ENCODE measurements at places on chromosomes 6 and 20.

- H3K4me3 ChIP-seq: peak within 1 kb of the TSS; percentile 81
- no peaks in the 10 kb centered on the region for H3K36me3 ChIP-seq
- peaks cover 27% of the 10 kb centered on the region for H3K4me1 ChIP-seq
Observed at GRCh38 chr20:50794846-50795634, at the start of gene BCAS4. Gene BCAS4 (plus strand): TSS chr20:50795061. CDS start chr20:50795084, 23 bp downstream.

DNA sequence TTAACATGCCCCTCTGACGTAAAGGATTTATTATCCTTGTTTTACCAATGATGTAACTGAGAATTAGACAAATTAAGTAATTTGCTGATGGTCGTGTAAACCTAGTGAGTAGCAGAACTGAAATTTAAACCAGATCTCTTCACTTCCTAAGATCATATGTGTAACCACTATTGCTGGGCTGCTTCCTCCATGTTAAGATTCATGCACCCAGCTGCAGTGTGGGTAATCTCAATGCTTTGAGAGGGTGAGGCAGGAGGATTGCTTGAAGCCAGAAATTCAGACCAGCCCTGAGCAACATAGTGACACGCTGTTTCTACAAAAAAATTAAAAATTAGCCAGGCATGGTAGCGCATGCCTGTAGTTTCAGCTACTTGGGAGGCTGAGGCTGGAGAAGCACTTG is 97.9 kb downstream of the L3MBTL3 start:
- no peak for DNase-seq
- no peak overlapping the region for H3K4me3 ChIP-seq
- H3K27ac ChIP-seq: no peak overlapping the region
- no peaks in the 10 kb centered on the region for H3K27me3 ChIP-seq

DNA sequence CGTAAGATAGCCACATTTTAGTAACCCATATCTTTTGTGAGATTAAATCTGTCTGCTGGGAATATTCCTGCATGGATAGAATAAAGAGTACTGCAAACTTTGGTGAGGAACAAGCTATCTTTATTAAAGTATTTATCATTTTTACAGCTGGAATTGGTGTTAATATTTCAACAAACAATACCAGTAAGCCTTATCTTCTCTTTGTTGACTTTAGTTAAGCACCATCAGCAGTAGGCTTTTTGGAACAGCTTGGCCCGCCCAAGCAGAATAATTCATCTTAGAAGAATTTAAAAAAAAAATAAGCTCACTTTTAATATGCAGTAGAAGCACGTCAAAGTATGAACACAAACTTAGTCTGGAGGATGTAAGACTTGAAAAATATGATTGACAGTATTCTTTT is 917.8 kb upstream of the ADGRB3 start:
- H3K36me3 ChIP-seq: no peaks in the 10 kb centered on the region
- H3K4me3 ChIP-seq: no peak overlapping the region
- no peaks in the 10 kb centered on the region for H3K4me1 ChIP-seq
- DNase-seq: no peak
- no peak overlapping the region for H3K27ac ChIP-seq
- no peaks in the 10 kb centered on the region for H3K27me3 ChIP-seq

GRCh38 chr6:6806844-6807518 is 218.5 kb downstream of the LY86 start:
- peaks cover 9% of the 10 kb centered on the region for H3K27me3 ChIP-seq
- H3K36me3 ChIP-seq: no peaks in the 10 kb centered on the region
- H3K27ac ChIP-seq: peak overlapping the region; percentile 47
- H3K4me1 ChIP-seq: peaks cover 10% of the 10 kb centered on the region

DNA sequence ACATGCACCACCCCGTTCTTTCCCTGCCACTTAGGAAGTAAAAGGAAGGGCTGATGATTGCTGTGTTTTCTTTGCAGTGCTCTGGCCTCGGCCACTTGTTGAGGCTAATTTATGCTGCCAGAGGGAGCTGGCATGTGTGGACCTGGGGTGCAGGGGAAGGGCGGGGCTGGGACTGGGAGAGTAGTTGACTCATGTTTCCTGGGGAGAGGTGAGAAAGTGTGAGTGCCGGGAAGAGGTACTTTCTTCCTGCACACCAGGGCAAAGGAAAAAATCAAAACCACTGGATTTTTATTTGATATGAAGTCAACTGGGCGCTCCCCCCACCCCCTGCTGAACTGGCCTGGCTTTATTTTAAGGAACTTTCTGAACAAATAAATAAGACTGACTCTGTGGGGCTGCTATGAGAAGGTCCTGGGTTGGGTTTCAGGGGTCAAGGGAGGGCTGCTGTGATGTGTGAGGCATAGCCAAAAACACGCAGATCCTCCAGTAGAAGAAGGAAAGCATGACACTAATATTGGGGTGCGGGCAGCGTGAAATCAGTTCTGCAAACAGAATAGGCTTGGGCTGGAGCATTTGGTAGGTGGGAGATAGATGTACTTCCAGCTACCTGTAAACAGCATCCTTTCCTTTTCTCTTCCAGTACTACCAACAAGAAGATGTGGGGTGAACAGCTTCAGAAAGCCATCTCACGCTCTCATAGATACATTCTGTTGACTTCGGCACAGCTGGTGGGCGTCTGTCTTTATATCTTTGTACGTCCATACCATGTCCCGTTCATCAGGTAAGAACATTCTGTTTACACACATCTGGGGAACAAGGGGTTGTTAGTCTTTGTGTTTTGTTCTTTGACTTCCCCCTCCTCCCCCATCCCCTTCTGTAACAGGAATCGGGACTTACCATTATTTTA is 87.5 kb downstream of the SYNJ2 start:
- H3K27me3 ChIP-seq: no peaks in the 10 kb centered on the region
- H3K4me3 ChIP-seq: no peak overlapping the region
- peaks cover 28% of the 10 kb centered on the region for H3K36me3 ChIP-seq
- DNase-seq: no peak
- no peak overlapping the region for H3K27ac ChIP-seq
- H3K4me1 ChIP-seq: peaks cover 14% of the 10 kb centered on the region

DNA sequence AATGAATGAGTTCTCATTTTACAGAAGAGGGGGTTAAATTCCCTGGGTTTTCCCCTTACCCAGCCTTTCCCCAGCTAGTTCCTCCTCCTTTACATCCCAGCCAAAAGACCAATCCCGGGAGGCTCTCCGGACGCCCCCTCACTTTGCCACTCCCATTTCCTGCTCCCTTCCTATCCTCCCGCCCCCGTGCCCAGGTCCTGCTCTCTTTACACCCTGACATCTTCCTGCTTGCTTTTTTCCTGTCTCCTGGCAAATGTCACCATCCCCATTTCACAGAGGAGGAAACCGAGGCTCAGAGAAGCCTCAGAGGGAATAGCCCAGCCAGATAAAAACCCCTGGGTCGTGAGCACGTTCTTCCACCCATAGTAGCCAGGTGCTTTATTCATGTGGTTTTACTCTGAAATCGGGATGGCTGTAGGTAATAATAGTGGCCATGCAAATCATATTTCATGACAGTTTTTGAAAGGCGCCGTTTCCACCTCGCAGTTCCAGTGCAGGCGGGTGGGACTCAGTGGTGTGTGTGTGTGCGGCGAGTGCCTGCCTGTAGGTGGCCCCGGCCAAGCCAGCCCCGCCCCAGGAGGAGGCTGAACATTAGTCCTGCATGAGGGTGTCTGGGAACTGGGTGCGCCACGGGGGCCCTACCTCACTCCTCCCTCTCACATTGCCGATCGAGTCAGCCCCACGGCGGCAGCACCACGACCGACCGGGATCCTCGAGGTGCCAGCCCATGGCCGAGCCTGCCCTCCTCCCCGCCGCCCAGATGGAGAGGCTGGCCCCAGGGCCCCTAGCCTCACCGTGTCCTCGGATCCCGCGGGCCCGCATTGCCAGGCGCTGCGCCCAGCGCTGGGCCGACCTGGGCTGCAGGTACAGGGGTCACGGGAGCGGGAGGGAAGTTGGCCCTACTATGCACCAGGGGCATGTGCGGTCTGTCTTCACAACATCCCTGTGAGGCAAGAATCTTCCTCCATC is at the start of gene ARHGAP40:
Gene ARHGAP40 (plus strand): TSS at position 594 of the 969 bp plus-strand sequence.
- peaks cover 32% of the 10 kb centered on the region for H3K27me3 ChIP-seq
- no peaks in the 10 kb centered on the region for H3K36me3 ChIP-seq
- peaks cover 3% of the 10 kb centered on the region for H3K4me1 ChIP-seq
- no peak for DNase-seq

DNA sequence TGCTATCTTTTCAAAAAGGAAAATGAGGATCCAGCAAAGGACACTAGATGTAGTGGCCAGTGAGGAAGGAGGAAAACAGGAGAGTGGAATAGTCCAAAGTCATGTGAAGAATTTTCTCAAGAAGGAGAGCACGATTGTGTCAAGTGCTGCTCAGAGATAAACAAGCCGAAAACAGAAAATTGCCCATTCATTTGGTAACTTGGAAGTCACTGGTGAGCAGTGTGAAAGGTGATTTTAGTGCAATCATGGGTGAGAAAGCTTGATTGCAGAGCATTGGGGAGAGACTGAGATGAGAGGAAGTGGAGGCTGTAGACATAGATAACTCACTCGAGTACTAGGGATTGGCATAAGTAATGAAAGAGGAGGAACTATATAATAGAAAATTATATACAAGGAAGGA is 26.0 kb upstream of the PRDM1 start:
- H3K27ac ChIP-seq: no peak overlapping the region
- H3K27me3 ChIP-seq: no peaks in the 10 kb centered on the region
- H3K36me3 ChIP-seq: no peaks in the 10 kb centered on the region
- H3K4me1 ChIP-seq: no peaks in the 10 kb centered on the region
- DNase-seq: no peak

DNA sequence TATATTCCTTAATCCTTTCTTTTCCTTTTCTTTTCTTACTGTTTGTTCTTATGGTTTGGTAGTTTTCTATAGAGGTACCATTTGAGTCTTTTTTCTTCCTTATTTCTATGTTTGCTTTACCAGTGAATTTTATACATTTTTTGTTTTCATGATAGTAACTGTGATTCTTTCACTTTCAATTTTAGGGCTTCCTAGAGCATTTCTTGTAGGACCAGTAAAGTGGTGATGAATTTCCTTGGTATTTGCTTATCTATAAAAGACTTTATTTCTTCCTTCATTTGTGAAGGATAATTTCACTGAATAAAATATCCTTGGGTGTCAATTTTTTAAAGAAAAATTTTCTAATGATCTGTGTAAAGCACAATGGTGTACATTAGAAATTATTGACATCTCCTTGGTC is 637.4 kb downstream of the CD109 start:
- no peaks in the 10 kb centered on the region for H3K27me3 ChIP-seq
- no peaks in the 10 kb centered on the region for H3K4me1 ChIP-seq
- DNase-seq: no peak
- H3K4me3 ChIP-seq: no peak overlapping the region
- no peak overlapping the region for H3K27ac ChIP-seq

DNA sequence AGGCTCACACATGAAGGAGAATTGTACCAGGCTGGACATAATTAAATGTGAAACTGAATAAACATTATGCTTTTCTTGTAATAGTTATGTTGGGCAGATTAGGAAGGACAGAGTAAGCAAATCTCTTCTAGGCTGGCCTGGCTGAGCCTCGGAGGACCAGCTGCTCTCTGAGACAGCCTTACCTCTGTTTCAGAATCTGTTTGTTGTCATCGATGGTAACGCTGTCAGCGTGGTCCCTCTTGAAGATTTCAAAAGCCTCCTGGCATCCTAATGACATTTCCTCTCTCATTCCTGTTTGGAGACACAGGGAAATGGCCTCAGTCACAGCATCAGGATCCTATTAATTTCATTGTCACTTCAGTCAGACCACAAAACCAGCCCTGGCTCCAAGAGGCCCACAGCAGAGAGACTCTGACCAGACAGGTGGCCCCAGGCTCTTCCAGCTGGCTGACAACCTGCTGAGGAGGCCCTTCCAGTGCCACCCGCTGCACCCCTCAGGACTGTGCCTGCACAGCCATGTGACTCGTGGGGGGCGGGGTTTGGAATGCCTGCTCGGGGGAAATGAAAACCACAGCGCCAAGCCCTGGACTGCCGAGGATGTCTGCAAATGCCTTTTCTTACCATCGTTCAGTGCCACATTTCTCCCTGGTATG is 108.5 kb upstream of the KCNK16 start:
- no peak overlapping the region for H3K27ac ChIP-seq
- H3K4me1 ChIP-seq: peaks cover 6% of the 10 kb centered on the region
- peak; percentile 30 for DNase-seq
- H3K36me3 ChIP-seq: no peaks in the 10 kb centered on the region
- no peak overlapping the region for H3K4me3 ChIP-seq

DNA sequence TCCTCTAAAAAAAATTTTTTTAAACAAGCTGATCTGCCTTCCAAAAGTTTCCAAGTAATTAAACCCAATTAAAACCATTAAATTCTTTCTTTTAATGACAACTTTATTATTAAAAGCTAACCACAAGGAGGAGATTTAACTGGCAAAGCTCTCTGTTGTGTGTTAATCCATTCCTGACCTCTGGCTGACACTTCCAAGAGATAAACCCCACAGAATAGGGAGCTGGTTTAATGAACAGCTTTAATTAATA is 230.8 kb downstream of the EYA2 start:
- peaks cover 13% of the 10 kb centered on the region for H3K4me1 ChIP-seq
- DNase-seq: peak; percentile 17
- H3K36me3 ChIP-seq: no peaks in the 10 kb centered on the region

DNA sequence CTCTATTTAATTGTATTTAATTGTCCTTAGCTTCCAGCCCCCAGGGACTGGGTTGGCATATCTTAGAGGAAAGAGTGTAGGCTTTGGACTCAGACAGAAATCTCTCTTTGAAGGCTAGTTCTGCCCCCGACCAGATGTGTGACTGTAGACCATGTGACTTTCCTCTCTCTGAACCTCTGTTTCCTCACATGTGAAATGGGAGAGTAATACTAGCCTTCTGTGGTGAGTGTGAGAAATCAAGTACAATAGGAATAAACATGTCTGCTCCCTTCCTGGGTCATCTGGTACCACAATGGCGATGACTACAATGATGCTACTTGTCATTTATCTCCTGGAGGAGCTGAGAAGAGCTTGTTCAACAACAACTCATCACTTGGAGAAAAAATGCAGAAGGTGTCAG is 179.9 kb downstream of the LRFN2 start:
- no peak overlapping the region for H3K4me3 ChIP-seq
- no peaks in the 10 kb centered on the region for H3K36me3 ChIP-seq
- DNase-seq: no peak
- H3K27me3 ChIP-seq: no peaks in the 10 kb centered on the region
- no peak overlapping the region for H3K27ac ChIP-seq
